ENCODE measurements at places on chromosomes 2 and 18.

- DNase-seq = no peak
Measured at GRCh38 chr18:75316223-75316622, 105.6 kb downstream of the TSHZ1 start.

- no peak for DNase-seq
Measured at GRCh38 chr2:46847185-46847710, 68.4 kb downstream of the MCFD2 start.

GRCh38 chr18:34661464-34662087 is 48.5 kb upstream of the DTNA start:
- DNase-seq = no peak

DNA sequence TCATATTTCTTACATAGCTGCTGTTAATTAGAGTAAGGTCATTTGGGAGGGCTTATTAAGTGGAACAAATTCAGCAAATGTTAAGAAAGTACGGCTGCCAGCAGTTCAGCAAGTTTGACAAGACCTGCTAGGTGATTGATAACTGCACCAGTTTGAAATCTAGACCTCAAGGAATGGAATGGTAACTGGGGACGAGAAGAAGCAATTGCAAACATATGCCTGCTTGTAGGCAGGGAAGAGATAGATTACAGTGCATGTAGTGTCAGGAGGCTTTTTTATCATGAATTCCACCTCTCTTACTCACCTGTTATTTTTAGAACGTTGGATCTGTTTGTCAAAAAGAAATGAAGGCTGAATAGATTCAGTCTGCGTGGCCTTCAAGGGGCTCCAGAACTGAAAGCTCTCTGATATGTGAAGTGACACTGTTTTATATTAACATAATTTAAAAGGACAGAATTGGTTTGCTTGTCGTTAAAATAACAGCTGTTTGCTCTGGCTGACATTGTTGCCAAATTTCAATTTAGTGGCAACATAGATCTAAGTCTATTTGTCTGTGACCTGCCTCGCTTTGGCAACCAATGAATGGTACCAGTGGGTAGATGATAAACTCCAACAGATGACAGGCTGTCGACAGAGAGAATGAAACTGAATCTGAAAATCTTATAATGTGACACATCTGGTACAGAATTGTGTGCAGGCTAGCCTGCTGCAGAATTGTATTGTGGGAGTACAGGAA is 199.3 kb downstream of the ZNF407 start:
- DNase-seq = no peak

DNA sequence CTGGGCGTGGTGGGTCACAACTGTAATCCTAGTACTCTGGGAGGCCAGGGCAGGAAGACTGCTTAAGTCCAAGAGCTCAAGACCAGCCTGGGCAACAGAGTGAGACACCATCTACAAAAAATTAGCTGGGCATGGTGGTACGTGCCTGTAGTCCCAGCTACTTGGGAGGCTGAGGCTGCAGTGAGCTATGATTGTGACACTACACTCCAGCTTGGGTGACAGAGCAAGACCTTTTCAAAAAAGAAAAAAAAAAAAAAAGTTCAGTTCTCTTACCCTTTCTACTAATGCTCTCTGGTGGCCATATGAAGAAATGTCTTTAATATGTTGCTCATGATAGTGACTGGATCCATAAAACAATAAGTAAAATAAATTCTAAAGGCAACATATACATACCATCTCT is 14.9 kb downstream of the TYW5 start:
- no peak for DNase-seq

GRCh38 chr18:35201256-35201931 is 39.4 kb upstream of the ZNF397 start:
- no peak for DNase-seq

GRCh38 chr2:29367986-29368658 is 252.9 kb downstream of the CLIP4 start:
- no peak for DNase-seq

DNA sequence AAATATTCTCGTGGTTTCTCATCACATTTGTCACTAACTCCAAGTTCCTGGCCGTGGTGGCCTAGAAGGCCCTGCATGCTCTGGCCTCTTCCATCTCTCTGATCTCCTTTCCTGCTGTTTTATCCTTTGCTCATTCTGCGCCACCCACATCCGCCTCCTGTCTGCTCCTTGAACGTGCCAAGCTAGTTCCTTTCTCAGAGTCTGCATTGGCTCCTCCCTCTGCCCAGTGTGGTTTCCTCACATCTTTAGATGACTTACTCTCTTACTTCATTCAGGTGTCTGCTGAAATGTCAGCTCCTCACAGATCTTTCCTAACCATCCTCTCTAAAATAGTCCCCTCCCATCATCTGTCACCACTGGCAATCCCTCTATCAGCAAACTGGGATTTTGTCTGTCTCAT is 158.6 kb upstream of the RBMS1 start:
- DNase-seq = peak; percentile 10

GRCh38 chr2:206642075-206643025 is at the start of gene FAM237A:
TSS of gene FAM237A (plus strand) at chr2:206642487. CDS start at chr2:206644237, 1,750 bp downstream.
- DNase-seq = no peak

DNA sequence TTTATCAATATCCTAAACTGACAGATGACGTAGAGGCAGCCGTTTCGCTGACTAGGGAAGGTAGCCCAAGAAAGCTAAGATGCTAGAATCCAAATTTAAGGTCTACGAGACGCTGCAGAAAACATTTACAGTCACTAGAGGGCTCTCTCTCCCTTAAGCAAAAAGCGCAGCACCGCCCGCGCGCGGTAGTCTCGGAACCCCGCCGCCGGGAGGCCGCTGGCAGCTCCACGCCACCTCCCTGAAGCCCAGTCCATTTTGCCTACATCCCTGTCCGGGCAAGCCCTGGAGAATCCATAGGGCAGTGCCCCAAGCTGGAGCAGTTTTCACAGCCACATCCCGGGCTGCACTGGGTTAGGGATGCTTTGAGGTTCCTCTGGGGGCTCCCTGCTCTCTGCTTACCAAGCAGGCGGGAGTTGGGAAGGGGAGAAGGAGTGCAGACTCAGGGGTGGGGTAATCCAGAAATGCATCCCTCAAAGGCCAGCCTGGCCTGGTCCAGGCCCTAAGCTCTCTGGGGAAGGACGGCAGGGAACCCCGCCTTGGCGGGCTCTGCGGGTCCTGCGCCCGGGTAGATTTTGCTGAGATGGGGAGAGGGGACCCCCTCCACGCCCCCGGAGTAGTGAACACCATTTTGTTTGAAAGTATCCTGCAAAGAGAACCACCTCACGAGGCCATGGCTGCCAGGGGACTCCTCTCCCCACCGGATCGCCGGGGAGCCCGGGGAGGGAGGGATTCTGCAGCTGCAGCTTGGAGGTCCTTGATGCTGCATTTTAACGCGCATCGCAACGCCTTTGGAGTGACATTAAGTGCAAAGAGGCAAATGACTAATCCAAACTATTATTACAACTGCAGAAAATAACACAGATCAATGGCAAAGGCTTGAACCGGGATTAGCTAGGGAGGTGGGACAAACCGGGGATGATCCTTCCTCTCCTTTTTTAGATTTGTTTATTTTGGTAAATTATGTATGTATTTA is 1.3 kb upstream of the DPYSL5 start:
- no peak for DNase-seq

DNA sequence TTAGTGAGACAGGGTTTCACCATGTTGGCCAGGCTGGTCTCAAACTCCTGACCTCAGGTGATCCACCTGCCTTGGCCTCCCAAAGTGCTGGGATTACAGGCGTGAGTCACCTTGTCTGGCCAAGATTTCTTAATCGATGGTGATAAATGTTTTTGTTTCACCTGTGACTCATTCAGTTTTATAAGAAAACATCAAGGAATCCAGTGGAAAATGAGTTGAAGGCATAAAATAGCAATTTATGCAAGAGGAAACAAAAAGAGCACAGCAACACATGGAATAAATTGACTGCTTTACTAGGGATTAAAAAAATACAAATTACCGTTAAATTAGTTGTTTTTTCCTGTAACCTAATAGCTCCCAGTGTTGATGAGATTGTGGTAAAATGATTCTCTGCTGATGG is 80.2 kb downstream of the CDK15 start:
- no peak for DNase-seq

DNA sequence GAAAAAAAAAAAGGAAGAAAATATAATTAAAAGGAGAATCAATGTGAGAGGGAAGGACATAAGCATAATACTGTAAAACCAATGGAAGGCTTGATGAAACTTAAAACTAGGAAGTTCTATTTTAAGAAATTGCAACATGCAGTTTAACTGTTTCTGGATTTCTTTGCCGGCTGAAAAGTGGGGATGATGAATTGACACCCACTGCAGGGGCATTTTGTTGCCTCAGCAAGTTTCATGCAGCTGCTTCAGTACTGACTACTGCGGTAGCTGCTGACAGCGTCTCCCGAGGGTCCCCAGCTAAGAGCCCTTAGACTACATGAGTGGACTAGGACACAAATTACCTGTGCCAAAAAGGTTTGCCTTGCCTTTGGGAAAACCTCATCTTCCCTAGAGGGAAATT is 69.2 kb downstream of the B3GNT2 start:
- no peak for DNase-seq
